ENCODE measurements at places on chromosomes 4 and X.

DNA sequence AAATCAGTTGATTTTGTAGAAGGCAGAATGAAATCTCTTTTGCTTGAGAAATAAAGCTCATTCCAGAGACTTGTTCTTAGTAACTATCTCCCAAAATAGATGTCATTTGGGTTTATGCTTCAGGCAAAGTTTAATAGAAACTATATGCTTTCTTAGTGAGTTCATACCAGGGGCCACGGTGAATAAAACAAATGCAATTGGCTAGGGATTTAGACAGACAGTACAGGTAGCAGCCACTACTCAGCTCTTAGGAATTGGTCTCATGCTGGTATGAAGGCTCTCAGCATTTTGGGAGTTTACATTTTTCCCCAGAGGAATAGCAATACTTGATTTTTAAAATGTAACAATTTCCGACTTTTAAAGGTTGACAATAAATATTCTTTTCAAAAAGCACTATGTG is 27.0 kb downstream of the GYPA start:
- DNase-seq = no peak

DNA sequence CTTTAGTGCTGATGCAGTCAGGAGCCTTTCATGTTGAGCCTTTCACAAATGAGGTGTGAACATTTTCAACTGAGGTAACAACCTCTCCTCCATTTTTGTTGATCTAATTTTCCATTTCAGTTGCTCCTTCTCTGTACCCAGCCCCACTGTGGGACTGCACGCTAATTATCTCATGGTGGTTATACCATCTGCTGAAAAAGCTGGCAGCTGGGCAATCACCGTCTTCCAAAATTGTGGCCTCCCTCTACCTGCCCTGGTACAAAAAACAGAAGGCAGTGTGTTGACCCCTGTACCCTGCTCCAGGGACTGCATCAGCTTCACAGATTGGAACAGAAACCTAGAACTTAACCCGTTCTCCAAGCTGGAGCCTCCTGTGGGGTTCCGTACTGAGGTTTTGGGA is 72.4 kb upstream of the LONRF3 start:
- DNase-seq = no peak

DNA sequence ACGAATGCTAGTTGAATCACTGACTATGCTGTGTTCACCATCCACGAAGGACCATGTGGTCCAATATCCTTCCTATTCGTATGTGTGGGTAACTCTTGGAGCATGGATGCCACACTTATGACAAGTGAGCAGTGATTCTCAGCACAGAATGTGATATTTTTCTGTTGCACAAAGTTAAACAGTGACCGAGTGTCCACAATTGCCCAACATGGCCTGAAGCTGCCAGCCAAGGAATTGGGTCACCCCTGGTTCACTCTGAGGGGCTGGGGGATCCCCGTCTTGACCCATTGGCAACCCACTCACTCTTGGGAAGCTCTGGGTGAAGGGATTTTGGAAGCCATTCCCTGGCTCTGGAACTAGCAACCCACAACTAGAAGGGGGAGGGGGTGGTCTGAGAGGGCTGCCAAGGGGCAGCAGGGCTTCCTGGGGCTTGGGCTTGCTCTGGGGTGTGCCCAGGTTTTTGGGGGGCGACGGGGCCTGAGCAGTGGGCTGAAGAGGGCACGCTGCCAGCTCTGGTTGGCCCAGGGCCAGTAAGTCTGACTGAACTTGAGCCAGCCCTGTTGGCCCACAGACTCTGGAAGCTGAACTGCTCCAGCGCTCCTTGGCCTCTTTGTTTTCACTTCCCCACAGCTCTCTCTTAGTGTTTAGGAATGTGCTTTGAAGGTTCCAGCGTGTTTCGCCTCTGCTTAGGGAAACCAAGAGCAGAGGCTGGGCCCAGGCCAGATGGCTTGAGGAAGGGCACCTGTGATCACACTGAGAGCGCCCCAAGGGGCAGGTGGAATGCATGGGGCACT is 43.1 kb upstream of the BCOR start:
- no peak for DNase-seq

DNA sequence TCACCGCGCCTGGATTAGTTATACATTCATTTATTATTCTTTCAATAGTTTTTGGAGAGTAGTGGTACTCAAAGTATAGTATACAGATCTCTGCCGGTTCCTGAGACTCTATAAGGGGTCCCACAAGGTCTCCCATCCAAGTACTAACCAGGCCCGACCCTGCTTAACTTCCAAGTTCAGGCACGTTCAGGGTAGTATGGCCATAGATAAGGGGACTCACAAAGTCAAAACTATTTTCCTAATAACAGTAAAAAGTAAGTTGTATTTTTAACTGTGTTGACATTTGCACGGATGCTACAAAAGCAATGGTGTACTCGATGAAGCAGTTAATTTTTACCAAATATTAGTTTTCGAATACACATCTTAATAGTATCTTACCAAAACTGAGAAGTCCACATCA is 84.4 kb upstream of the STK26 start:
- DNase-seq = no peak

DNA sequence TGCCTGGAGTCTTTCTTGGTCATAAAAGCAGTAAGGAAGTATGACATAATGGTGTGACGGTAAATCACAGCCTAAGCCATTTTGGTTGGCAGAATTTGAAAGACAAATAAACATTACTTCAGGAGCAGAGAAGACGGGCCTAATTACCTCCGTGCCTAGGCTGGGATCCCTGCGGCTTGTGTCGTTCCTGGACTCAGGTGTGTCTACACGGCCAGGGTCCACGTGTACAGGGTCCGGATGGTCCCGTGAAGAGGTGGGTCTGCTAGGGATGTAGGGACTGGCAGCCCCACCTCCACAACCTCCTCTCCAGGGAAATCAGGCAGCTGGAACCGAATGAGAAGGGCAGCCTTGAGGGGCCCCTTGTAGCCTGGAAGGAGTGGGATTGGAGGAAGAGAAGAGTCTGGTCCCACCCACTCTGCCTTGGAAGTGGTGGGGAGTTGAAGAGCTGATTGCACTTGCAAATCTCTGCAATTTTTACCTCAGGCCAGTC is 55.4 kb upstream of the PLAC1 start:
- no peak for DNase-seq
